ENCODE measurements at places on chromosomes 2 and 18.

GRCh38 chr2:106094131-106094841 is 99.8 kb downstream of the UXS1 start:
- peak; percentile 46 for DNase-seq

- no peak for DNase-seq
These were observed 132.2 kb downstream of the TNS1 start for GRCh38 chr2:217870528-217871011.

- DNase-seq, result no peak
These were observed 81.3 kb downstream of the KCNF1 start for GRCh38 chr2:10993001-10993481.

- no peak for DNase-seq
These were observed 78.9 kb upstream of the STON1 start for GRCh38 chr2:48450936-48451602.

- no peak for DNase-seq
These were observed 148.3 kb downstream of the SATB2 start for GRCh38 chr2:199309411-199309810.

GRCh38 chr2:118177884-118178283 is 89.6 kb downstream of the INSIG2 start:
- DNase-seq, result peak; percentile 36

GRCh38 chr2:8059794-8060193 is 622.1 kb upstream of the ID2 start:
- no peak for DNase-seq

DNA sequence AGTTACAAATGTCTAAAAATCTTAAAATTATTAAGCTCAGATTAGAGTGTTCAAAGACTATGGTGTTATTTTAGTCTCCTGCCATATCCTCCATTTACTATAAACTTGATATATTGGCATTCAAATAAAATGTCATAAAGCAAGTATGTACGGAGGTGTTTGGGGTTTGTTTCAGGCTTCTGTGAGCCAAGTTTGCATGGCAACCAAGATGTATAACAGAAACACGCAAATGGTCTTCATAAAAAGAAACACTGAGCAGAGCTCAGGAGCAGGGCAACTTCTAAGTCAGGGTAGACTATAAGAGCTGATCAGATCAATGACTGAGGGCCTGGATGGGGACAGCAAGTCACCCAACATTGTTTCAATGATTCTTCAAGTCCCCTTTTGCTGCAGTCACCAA is 20.5 kb upstream of the OSR1 start:
- DNase-seq, result no peak

DNA sequence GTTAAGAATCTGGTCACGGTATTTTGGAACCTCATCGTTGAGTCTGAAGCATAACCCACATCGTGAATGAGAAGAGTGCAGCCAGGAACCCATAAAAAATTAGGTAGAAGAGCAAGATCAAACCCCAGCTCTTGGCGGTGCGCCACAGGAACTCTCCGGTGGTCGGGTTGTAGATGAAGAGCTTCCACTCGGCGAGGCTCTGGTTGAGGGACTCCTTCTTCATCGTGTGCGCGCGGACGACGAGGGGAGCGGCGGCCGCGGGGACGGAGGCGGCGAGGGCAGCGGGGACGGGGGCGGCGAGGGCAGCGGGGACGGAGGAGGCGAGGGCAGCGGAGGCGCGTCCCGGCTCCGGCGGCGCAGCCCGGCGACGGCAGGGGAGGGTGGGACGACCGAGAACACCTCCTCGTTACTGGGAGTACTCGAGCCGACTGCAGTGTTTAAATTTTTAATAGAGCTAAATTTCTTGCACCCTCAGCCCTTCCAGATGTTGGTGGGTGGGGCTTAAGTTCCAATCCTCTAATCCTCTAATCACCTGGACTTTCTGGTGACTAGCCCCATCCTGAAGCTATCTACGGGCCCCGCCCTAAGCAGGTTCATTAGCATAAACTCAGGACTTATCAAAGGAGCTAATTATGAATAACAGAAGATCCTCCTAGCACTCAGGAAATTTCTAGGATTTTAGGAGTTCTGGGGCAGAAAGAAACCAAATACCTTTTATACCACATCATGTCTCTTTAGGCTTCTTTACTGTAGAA is 20.4 kb upstream of the PAPOLG start:
- DNase-seq, result no peak

DNA sequence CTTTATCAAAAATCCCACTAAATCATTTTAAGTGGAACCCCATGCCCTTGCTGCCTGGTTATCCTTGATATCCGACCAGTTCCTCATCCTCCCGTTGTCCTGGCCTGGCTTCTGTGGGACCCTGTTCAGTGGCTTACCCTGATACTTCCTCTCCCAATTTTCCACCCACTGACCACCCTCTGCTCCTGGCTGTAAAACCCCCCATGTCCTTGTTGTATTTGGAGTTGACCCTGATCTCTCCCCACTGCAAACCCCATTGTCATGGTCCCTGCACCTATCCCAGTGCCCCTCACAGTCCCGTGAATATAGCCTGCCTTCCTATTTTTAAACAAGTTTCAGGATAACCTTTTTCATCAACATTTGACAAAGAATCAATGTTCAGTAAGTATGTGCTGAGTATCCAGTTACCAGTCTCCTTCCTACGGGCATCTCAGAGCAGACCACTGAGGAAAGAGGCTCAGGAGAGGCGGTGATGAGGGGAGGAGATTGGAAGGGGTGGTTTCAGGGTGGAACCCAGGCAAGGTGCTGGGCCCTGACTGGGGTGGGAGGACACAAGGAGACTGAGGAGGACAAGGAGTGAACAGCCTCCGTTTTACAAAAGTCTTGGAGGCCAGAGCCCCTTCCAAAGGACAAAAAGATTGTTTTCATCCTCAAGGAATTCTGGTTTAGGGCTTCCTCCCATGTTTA is 131.8 kb downstream of the PXDN start:
- DNase-seq, result no peak

DNA sequence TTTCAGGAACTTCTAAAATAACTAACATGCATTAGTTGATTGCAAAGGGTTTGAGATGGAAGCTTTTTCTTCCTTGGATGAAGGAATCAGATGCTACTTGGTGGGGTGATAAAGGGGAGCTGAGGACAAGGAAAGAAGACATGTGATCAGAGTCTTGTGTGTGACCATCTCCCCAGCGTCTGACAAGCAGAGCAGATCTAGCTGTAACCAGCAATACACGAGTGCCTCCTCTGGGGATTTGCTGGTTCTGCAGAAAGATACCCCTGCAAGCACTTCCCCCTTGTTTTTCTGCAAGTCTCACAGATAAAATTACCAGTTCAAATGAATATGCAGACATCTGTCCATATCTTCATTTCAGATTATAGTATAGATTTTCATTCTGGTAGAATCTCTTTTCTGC is 2.7 kb downstream of the CDH7 start:
- no peak for DNase-seq

DNA sequence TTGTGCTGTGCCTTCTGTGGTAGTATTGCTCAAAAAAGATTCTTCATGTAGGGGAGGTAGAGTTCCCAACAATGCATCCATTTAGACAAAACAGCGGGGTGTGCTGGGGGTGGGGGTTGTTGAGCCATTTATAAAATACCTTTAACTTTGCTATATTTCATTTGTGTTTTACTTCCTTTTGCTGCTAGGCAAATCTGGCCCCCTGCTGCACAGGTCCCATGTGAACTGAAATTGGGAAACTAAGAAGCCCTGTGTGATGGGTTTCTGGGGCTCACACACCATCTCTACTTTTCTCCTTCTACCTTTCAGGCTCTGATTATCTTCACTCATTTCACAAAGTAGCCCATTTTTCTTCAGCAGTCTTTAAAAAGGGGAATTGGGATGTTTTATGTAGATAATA is 52.7 kb upstream of the ITGA4 start:
- no peak for DNase-seq

DNA sequence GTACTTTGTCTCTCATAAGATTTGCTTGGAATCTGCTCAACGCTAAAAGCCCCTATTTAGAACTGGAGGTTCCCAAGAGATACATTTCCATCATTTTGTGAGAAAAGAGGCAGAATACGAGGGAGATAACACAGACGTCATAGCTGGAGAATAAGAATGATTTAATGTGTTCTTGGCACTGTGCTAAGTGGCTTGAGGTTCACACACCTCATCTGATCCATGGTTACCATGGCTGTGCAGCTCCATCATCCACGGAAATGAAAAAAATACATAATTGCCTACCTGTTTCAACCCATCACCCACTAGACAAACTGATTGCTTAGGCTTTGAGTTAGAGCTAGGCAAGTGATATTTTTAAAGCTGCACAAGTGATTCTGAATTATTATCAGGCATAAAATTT is 227.6 kb downstream of the SLC8A1 start:
- DNase-seq, result no peak

DNA sequence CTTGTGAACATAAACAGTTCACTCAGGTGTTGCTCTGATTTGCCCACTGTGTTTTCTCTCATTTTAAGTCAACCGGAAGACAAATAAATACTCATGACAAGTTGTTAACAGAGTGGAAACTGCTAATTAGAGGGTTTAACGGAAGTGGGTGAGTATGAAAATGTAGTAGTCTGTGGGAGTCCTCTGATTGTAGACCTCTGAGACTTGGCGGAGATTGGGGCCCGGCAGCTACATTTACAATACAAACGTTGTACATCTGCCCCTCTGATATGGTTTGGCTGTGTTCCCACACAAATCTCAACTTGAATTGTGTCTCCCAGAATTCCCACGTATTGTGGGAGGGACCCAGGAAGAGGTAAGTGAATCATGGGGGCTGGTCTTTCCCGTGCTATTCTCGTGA is 107.3 kb upstream of the FAM98A start:
- DNase-seq, result no peak

GRCh38 chr18:50729376-50729775 is 90.4 kb downstream of the MRO start:
- no peak for DNase-seq

GRCh38 chr2:80281049-80281448 is 23.5 kb downstream of the LRRTM1 start:
- no peak for DNase-seq

GRCh38 chr2:204363513-204363912 is 181.8 kb upstream of the PARD3B start:
- no peak for DNase-seq

GRCh38 chr2:118784860-118785259 is 62.6 kb downstream of the EN1 start:
- no peak for DNase-seq

- no peak for DNase-seq
These were observed 367 bp downstream of the TGFA start for GRCh38 chr2:70553334-70553583.

DNA sequence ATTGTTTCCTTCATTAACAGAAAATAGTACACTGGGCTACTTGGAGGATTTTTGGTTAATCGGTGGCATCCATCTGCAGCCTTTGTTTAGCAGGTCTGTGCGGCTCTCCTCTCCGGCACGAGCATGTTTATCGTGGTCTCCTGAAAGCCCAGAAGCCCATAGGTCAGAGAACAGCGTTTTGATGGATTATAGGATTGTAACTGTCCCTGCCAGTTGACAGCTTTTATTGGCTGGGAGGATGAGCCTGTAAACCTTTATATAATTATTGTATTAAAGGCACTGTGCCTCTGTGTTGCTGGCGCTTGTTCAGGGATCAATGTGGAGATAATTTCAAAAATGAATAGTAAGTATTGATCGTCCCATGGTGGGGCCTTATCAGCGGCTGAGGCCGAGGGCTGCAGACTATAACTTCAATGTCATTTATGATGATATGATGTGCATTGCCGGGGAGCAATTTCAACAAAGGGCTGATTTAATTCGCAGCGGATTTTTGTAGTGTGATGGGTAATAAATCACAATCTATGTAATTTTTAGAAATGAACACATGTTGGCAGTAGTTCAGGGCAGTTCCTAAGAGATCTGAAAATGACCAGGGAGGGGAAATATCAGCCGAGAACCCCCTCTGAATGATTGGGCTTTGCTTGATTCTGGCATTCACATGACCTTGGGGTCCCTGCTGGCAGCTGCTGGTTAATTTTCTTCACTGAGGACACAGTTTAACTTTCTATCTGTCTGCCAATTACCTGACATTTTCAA is 736.1 kb downstream of the GALR1 start:
- DNase-seq, result no peak

DNA sequence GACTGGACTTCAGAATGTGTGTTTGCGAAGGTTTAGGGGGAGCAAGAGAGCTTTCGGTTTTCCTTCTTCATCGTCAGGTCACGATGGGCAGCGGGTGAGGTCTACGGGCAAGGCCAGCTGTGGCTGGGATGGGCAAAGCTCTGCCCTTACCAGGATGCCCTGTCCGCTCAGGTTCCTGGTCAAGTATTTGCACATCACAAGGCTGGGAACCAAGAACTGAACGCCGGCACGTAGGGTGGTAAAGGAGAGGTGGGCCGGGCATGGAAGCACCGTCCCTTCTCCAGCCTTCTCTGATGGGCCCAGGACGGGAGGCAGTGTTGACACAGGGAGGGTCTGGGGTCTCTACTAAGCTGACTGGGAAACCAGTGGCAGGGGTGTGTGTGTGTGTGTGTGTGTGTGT is 50.5 kb upstream of the UBE2F start:
- DNase-seq, result no peak

GRCh38 chr2:109013051-109013450 is 24.0 kb upstream of the EDAR start:
- no peak for DNase-seq

GRCh38 chr2:44839771-44840502 is 101.6 kb upstream of the SIX3 start:
- no peak for DNase-seq

GRCh38 chr2:185738679-185739472 is at the start of gene FSIP2:
TSS of gene FSIP2 (plus strand) at chr2:185738804. CDS start at chr2:185738895, 91 bp downstream.
- DNase-seq, result peak; percentile 62

DNA sequence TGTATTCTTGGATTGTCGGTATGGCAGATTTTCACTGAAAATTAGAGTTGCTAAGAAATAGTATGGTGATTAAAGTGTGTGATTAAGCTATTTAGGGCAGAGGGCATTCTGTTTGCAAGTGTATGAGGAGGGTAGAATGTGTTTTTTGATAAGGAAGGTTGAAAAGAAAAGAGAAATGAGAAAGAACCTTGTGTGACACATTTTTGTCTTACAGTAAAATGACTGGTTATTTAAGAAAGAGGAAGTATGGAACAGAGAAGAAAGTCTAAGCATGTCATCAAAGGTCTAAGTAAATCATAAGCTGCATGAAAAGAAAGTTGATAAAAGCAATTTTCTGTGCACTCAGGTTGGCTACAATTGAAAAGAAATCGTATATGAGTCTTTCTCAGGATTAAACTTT is 5.2 kb upstream of the RSAD2 start:
- DNase-seq, result no peak

- no peak for DNase-seq
These were observed 149.4 kb upstream of the DNMT3A start for GRCh38 chr2:25491003-25491696.
